ENCODE measurements at places on chromosomes 3 and 15.

DNA sequence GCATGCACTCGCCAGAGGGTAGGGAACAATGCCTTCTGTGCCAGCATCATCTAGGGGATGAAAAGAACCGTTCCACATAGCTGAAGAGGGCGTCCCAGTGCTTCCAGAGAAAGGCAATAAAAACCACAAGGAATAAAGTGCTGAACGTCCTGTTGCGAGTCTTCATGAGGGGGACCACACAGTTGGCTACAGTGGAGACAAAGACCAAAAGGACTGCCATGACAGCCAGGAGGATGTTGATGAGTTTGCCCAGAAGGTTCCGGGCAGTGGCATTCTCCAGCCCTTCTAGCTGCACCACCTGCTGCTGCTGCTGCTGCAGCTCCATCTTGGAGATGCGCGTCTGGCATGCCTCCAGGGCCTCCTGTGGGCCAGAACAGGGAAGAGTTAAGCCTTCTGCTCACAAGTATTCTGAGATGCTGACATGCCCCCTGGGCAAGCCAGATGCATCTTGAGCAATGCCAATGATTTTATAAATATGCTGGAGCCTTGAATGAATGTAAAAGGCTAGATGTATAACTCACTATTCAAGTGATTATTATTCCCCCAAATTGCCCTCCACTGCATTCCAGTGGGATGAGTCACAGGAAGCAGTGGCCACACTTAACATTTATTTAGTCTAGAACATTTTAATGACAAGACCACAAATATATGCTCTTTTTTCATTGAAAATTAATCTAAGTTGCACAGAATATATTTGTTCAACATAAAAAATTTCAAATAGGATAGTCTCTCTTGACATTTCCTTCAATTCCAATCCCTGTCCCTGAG lies 45.1 kb upstream of the PLXND1 start:
- no peak for DNase-seq

- DNase-seq: no peak
Measured at GRCh38 chr3:143736205-143736997, 111.9 kb downstream of the SLC9A9 start.

DNA sequence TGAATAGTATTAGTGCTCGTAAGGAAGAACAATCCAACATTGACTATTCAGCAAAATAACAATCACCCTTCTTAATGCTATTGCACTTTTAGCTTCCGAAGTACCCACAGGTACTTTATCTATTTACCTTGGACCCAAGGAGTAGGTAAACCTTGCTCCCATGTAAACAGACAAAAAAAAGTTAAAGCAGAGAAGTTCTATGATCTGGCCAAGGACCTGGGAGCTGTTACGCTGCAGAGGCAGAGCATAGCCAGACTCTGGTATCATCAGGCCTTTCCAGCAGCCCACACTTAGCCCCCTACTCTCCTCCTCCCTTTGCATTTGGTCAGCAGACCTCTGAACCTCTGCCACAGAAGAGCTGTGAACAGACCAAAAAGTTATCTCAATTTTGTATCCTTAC lies 130.3 kb upstream of the TPM1 start:
- DNase-seq: no peak

DNA sequence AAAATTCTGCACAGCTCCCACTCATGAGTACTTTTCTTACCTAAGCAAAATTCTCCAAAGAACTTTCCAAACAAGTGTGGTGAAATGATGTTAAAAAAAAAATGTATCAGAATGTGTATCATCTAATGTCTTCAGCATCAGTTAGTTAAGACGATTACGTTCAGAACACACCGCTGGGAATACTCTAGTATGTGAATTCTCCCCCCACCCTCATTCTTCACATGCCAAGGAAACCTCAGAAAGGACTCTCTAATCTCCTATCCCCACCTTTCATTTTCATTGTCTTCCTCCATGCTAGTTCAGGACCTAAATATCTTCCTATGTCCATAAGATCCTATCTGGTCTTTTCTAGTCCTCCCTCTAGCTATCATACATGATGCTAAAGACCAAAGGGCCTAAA lies 457.4 kb downstream of the SHQ1 start:
- no peak for DNase-seq

DNA sequence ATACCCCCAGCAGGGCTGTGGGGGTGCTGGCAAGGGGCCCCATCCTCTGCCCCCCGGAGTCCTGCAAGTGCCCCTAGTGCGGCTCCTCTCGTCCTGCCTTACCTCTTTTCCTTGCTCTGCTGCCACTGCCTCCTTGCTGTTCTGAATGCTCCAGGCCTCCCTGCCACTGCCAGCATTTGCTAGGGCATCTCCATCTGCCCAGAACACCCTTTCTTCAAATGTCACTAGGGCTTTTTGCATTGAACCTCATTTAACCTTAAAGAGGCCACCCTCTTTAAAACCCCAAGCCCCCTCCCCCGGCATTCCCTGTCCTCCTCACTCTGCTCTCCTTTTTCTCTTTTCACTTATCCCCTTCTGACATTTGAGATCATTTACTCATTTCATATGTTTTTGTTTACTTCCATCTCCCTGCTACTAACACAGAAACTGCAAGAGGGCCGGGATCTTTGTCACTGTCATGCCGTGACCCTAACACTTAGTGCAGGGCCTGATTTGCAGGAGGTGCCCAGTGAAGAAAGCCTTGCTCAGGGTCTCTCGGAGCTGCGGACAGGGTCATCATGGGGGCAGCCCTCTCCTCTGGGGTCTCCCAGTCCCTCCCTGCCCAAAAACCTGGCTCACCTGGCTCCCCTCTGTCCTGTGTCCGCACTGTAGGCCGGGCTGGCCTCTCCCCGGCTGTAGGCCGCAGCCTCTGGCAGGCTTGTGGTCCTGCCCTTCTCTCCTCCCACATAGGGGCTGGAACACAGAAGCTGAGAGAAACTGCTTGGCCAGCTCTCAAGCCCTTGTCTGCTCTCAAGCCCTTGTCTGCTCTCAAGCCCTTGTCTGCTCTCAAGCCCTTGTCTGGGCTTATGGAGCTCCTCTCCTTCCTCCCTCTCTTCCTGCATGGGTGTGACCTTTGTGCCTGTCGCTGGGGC lies at the start of gene ACOX2:
ACOX2 (minus strand) TSS at position 690 of the 911 bp plus-strand sequence. CDS start 2,084 bp downstream, outside the sequence.
- DNase-seq: no peak

- no peak for DNase-seq
Measured at GRCh38 chr15:56837273-56837672, 81.2 kb upstream of the TCF12 start.

DNA sequence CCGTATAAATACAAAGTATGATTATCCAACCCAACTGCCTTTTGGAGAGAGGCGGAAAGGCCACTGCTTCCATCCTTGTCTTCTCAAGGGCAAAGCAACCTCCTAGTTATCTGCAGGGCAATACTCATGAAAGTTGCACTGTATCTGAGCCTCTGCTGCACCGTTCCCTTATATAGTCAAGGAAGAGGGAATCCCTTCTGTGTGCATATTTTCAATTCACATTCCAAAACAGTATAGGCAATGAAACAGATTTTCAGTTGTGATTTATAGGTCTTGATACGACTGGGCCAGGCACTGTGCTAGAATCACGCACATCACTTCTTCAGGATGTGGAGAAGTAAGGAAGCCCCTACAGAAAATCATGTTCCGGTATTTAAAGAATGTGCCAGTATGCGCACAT lies 455.7 kb downstream of the FOXP1 start:
- no peak for DNase-seq

DNA sequence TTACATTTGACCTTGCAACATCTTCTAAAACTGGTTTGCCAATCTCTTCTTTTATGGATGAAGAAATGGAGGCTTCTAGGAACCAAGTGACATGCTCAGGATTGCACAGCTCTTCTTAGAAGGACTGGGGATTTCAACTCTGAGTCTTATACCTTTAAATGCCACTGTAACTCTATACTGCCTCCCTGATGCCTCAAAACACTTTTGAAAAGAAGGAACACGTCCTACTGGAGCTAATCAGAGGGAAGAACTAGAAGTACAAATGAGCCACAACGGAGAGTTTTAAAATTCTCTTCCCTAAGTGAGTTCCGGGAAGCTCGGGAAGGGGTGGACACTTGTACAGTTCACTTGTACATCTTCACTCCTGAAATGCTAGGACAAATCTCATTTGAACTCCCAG lies 949 bp upstream of the MITF start:
- DNase-seq: no peak

GRCh38 chr3:189099031-189099471 lies 72.7 kb upstream of the TPRG1 start:
- DNase-seq: no peak

DNA sequence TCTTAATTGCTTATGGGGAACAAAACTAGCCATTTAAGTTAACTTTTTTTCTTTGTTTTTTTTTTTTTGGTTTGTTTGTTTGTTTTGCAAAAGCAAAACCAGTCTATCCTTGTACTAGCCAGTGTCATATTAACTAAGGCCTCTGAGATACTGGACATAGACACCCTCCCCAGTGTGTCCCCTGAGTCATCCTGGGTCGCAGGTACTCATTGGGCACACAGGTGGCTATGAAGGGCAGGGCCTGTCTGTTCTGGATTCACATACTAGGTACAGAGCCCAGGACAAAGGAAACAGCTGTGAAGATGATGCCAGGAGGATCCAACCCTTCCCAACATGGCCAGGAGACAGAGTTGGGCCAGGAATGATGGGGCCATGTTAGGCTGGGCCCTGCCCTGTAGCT lies 318.1 kb downstream of the THSD4 start:
- no peak for DNase-seq

DNA sequence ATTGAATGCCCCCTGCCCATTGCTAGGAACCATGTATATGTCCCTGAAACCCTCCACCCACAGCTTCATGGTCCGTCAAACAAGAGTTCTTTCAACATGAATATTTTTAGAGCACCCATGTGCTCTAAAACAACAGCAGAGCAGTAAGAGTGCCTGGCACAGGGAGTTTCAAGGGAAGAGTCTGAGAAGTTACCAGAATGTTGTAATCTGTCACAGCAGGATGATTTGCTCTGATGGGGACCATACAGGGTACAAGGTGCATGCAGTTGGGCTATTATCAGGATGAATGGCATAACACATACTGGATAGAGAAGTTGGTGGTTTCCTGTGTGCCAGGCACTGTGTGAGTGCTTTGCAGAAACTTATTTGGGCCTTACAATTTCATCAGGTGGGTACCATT lies 27.8 kb upstream of the FLNB start:
- DNase-seq: no peak

GRCh38 chr3:186181901-186182300 lies 73.0 kb upstream of the ETV5 start:
- no peak for DNase-seq

- peak; percentile 85 for DNase-seq
Measured at GRCh38 chr3:112128843-112129727, 4.0 kb downstream of the GCSAM start.

DNA sequence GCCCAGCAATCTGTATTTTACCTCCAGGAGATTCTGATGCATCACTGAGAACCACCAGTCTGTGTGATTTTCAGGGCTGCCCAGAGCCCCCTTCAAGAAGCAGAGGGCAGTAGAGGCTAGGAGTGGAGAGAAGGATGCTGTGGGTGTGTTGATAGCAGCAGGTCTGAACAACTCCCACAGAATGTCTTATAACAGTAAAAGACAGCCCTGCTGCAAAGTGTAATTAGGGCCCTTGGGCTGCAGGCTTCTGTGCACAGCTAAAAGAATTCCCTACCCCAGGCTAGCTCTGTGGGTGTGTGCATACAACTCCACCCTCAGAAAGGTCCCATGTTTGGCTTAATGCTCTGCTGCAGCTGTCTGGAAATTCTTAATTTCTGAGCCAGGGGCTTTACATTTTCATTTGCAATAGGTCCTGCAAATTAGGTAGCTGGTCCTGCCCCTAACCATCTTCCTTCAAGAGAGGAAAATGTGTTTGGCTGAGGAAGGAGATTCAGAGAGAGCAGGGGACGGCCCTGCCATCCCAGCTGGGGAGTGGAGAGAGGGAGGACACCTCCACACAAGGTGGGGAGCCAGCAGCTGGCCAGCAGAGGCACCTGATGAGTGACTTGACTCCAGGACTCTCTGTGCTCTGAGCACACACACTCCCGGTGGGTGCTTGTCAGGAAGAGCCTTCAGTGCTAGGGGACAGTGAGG lies 43.2 kb upstream of the RAB6B start:
- no peak for DNase-seq

- DNase-seq: no peak
Measured at GRCh38 chr15:69629631-69630161, 177.1 kb downstream of the RPLP1 start.

DNA sequence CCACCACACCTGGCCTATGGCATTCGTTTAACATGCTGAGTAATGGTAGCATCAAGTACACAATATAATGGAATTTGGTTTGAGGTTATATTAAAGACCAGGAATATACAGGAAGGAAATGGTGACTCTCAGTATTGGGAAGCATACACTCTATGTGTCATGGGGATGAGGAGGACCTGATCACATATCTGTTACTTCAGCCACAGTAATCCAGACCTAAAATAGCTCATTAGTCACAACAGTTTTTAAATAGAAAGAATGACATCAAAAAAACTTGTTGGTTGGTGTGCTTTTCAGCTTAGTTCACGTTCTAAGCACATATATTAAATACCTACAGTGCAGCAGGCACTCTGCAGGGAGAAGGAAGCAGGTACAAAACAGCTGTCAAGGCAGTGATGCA lies 52.5 kb upstream of the ATP2C1 start:
- no peak for DNase-seq

DNA sequence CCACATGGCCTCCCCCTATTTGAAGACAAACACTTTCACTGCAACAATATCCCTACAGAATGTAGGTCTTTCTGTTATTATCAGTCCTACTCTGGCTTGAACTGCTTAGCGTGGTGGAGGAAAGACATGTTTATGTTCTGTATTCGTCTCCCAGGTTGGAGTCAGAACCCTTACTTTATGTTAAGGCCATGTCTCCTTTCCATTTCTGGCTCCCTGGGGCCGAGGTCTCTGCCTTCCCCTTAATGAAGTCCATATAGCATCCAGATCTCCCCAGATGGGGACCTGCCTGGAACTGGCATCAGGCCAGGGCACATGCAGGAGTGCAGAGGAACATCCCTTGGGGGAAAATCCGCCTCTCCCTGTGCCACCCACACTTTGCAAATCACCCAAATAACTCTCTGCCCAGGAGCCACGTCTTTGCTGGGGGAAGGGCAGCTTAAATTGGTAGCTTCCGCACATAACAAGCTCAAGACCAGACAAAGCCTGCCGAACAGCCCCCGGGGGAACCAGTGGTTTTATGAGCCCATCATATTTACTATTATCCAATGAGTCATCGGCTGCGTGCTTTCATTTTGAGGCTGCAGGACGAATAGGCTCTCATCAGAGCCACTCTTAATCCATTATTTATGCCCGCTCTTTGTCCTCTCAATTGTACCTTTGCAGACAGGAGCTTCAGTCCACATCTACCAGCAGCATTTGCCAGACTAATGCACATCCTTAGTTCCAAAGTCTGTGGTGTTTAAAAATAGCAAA lies 237.0 kb downstream of the UACA start:
- DNase-seq: peak; percentile 32

- DNase-seq: no peak
Measured at GRCh38 chr15:101136381-101137268, 115.2 kb downstream of the CHSY1 start.

- DNase-seq: no peak
Measured at GRCh38 chr3:188761964-188762363, 409.8 kb upstream of the TPRG1 start.

- no peak for DNase-seq
Measured at GRCh38 chr15:101349047-101349951, 54.3 kb upstream of the SNRPA1 start.

GRCh38 chr15:89760303-89761008 lies 9.4 kb upstream of the MESP1 start:
- peak; percentile 65 for DNase-seq

All from CD4-positive, alpha-beta T cell treated with Interleukin-2 at 100 ng/mL for 4 hours (primary cell).